H7 (cell line): ENCODE measurements at places on chromosomes 7 and 10. TPM values are rescaled to one million over a fixed set of nuclear protein-coding genes. Genes with fewer than 3 reads are reported as not detected.

GRCh38 chr10:86664341-86665217, 3.7 kb upstream of the LDB3 start:
- no peak for DNase-seq

DNA sequence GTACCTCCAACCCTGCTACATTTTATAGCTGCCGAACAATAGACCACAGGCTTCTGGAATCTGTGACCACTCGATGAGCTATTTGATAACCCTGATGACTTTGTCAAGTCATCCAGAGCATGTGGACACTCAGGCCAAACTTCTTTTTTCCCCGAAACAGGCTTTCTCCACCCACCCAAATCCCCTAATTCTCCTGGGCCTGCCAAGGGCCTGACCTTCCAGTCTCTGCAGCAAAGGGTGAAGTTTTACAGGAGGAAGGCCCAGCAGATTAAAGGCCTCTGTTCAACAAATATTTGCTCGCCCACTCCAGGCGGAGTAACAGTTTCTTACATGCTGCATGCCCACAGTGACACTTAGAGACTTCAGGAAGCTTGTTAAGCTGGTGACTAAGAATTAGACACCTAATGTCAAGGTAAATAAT, 2.0 kb downstream of the JCAD start:
- DNase-seq: no peak

GRCh38 chr10:48901319-48901718, 38.3 kb downstream of the LRRC18 start:
- DNase-seq: no peak

DNA sequence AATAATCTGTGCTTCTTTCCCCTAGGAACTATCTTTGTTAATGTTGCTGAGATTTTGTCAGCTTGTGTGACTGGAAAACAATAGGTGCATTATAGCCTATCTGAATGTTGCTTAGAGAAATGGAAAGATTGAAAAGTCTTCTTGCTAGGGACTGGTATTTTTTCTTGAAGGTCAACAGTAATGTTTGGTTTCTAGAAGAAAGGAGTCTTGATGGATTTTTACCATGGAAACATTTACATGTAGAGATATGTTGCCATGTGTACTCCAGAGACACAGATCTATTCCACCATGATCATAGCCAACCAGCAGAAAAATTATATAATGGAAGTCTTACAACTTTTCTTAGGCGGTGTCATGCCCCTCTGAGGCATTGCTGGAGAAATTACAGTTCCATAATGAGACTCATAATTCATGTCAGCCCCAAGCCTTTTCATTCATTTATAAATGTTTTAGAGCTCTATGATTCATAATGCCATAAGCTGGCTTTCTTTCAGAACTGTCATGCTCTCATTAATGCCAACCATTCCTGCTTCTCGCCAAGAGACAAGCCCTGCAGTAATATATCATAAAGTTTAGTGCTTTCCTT, 175.1 kb upstream of the PTPRZ1 start:
- DNase-seq: no peak

ACBD7 gene
- total RNA-seq: 2.0 and 6.1 TPM in 2 replicates

- no peak for DNase-seq
Measured at GRCh38 chr7:37714606-37715005, 31.0 kb downstream of the GPR141 start.

- no peak for DNase-seq
Measured at GRCh38 chr7:40586197-40586596, 451.4 kb downstream of the SUGCT start.

GRCh38 chr7:130401101-130401500, 20.8 kb downstream of the CPA1 start:
- DNase-seq: no peak

FAM53B gene
- total RNA-seq: 37.4 and 40.8 TPM in 2 replicates

DNA sequence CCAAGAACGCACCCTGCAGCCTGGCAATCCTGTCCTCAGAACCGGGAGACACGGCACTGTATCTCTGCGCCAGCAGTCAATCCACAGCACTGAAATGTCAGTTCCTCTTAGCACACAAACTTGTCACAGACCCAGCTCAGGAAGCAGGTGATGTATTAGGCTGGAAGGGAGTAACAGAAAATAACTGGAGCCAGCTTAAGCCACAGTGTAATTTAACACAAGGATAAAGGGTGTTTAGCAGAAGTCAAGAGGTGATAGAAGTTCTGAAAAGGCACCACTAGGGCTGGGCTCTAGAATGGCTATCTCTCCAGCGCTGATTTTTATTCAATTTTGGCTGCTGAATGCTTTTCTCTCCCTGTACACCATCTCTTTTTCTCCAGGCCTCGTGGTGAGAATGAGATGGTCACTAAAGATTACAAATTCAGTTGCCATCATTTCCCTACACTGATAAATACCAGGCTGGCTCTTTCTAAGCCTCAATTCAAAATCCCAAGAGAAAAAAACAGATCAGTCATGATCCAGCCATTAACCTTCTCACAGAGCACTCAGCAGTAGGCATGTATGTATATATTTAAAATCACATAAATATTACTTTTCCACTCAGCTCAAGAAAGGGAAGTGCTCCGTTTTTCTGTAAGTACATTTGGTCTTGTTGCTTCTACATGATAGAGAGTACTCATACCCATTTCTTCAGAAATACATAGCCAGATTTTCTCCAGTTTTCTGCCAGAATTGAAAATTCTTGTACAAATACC, 102.7 kb upstream of the PRSS1 start:
- no peak for DNase-seq

DNA sequence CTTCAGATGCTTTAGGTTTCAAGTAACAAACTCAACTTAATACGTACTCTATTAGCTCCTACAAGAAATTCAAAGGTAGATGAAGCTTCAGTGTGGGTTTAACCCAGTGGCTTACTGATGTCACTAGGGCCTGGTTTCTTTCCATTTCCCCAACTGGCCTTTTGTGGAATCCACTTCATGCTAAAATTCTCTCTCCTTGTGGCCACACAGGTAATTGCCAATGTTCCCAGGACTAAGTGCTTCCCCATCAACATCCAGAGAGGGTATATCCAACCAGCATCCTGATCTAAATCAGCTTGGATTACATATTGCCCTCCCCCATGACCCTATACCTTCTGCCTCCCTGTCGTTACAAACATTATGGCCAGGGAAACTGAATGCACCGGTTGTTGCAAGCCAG, 10.7 kb downstream of the FBXL13 start:
- DNase-seq: peak; percentile 41

DNA sequence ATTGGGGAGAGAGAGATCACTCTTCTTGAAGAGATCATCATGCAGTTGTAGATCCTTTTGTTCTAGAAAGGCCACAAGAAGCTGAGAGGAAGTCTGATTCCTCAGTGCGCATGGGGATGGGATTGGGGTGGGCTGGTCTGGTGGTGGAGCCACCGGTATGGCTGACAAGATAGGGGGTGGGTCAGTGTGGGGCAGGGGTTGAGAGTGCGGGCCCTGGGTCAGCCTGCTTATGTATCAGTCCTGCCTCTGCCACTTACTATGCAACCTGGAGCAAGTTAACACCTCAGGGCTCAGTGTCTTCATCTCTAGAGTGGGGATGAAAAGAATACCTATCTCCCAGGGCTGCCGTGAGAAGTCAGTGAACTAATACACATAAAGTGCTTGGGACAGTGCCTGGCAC, 8.0 kb downstream of the SMARCD3 start:
- DNase-seq: peak; percentile 54

TMEM213 gene
- not detected in 2 replicates for total RNA-seq

DNA sequence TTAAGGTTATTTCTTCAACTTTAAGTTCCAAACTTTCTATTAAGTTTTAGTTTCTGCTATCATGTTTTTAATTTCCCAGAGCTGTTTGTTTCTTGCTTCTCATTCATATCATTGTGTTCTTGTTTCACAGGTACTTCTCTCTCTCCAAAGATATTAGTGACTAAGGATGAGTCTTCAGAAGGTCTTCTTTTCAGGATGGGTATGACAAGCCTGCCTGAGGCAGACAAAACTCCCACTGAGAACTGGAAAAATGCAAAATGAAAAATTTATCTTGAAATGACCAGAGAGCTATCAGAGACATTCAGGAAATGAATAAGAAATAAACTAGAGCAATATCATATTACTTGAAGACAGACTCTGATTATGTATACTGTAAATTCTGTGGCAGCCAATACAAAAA, 110.8 kb upstream of the EGFR start:
- DNase-seq: no peak

AGAP5 gene
- 4.4 and 6.0 TPM in 2 replicates for total RNA-seq

GRCh38 chr10:107434854-107435253, 270.3 kb upstream of the SORCS1 start:
- DNase-seq: no peak

DNA sequence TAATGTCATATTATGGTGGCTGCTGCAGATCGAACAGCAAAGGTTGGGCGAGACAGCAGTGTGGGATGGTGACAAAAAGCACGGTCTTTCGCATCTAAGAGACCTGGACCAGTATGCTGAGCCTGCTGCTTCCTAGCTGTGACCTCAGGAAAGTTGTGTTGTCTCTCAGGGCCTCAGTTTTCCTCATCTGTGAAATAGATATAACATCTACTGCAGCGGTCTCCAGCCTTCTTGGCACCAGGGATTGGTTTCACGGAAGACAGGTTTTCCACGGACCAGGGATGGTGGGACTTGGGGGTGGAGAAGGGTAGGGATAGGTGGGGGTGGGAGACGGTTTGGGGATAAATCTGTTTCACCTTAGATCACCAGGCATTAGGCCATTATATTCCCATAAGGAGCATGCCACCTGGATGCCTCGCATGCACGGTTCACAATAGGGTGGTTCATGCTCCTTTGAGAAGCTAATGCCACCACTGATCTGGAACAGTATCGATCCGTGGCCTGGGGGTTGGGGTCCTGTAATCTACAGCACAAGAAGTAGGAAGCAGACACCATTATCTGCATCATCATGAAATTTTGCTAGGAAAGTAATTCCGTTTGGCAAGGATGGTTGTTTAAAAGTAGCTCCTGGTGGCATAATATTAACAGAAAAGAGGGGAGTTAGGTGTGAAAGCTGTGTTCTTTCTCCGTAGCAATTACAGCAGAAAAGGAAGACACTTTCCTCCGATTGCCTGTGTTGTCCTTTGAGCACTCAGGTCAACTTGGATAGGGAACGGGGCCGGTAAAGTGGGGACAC, 10.8 kb downstream of the KLF6 start:
- no peak for DNase-seq

DNA sequence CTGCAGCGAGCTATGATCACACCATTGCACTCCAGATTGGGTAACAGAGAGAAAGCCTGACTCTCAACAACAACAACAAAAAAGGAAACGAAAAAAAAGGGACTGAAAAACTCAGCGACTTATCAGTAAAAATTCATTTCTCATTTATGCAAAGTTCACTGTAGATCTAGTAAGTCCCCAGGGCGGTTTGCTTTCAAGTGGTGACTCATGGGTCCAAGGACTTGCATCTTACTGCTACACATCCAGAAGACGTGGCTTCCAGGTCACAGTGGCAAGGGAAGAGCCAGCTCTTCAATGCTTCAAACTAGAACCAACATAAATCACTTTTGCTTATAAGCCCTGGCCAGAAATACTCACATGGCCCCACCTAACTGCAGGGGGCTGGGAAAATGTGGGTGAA, 178.3 kb upstream of the AUTS2 start:
- no peak for DNase-seq

GRCh38 chr7:120997882-120998474, 9.5 kb downstream of the CPED1 start:
- DNase-seq: no peak

CRPPA gene
- 0.30 and 0.45 TPM in 2 replicates for total RNA-seq

EPHA1 gene
- total RNA-seq: 176 and 189 TPM in 2 replicates

EPDR1 gene
- 7.3 and 8.3 TPM in 2 replicates for total RNA-seq

GRCh38 chr10:110404413-110404812, 93.3 kb upstream of the DUSP5 start:
- no peak for DNase-seq

GRCh38 chr7:155979566-155979965, 167.3 kb upstream of the SHH start:
- no peak for DNase-seq

DNA sequence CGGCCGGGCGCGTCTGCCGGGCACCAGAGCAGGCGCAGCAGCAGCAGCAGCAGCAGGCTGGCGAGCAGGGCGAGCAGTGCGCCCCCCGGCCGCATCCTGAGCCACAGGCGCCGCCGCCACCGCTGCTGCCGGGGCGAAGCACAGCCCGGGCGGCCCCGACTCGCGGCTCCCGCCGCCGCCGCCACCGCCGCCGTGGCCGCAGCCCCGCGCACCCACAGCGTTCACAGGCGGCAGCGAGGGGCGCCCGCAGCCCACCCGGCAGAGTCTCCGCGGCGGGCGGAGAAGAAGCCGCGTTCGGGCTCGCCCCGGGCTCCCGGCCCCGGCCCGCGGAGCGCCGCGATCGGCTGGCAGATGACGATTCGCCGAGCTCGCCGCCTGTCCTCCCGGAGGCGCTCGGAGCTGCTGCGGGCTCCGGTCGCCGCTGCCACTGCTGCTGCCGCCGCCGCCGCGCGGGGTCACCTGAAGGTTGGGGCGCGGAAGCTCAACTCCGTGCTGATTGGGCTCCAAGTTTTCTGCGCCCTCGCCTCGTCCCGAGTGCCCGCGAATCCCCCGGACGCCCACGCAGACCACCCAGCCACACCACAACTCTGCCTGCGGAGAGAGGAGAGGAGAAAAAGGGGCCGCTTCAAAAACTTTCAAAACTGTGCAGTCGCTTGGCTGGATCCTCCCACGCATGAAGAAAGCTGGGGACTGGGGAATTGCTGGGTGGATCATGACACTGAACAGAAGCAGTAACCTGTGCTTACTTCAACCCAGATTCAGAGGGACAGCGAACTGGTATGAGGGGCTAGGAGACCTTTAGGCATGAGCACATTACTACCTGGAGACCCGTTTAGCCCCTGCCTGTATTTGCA, at the start of gene ST8SIA6:
TSS of gene ST8SIA6 (minus strand) at position 435 of the 854 bp plus-strand sequence. CDS start at position 95, 340 bp downstream.
- peak; percentile 83 for DNase-seq

DNA sequence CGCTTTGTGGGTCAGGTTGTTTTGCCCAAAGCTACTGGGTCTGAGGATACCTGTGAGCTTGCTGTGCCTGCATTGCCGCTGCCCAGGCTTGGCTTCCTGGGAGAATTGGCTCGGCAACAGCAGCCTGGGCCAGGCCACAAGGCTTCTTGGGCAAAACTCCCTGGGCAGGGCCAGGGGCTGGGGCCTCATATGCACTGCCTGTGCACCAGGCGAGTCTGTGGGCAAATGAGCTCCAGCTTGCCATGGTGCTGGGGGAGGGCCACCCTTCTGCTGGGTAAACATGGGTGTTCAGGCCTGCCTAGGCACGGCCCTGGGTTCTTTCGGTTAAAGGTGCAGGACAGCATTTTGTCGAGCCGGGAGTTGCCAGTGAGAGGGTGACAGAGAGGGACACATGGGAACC, 19.4 kb downstream of the ZMIZ1 start:
- DNase-seq: no peak

GRCh38 chr10:30675791-30676718, 46.5 kb upstream of the LYZL2 start:
- no peak for DNase-seq

PFKFB3 gene
- 14.6 and 20.1 TPM in 2 replicates for total RNA-seq

SEMA3C gene
- 1.8 and 2.1 TPM in 2 replicates for total RNA-seq

DNA sequence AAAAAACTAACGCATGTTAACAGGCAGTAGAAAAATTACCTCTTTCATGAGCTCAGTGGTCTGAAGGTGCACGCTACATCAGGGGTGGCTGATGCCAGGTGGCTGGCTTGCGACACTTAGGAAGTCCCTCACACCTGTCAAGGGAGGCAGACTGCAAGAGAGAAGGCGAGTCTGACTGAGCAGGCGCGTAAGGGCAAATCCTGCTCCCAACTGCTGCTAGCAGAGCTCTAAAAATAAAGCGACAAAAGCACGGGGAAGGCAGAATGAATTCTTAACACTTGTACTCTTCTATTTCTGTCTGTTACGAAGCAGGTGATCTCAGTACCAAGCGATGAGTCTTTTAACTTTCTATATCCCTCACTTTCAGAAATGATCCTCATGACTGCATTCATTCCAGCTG, 33.1 kb downstream of the CACNA2D1 start:
- no peak for DNase-seq

SPDYE2B gene
- total RNA-seq: not detected in 2 replicates
